ENCODE measurements at places on chromosomes 7 and 10. TPM values are rescaled to one million over a fixed set of nuclear protein-coding genes. Genes with fewer than 3 reads are reported as not detected.

The WASHC2A gene
- total RNA-seq = 12.6 TPM

The IFIT5 gene
- 9.4 TPM for total RNA-seq

The SUN3 gene
- total RNA-seq = 0.09 TPM

The PTPN20 gene
- 3.9 TPM for total RNA-seq

The SAP25 gene
- total RNA-seq = not detected

The ERVW-1 gene
- not detected for total RNA-seq

The C7orf33 gene
- total RNA-seq = not detected

The WNT16 gene
- 1.2 TPM for total RNA-seq

The SND1 gene
- total RNA-seq = 102 TPM

The MOGAT3 gene
- total RNA-seq = not detected

The PRTFDC1 gene
- total RNA-seq = 17.7 TPM

The PSD gene
- 0.31 TPM for total RNA-seq

The LRRC17 gene
- 0.12 TPM for total RNA-seq

The SUPV3L1 gene
- total RNA-seq = 31.8 TPM

The ARHGEF35 gene
- 0.39 TPM for total RNA-seq

The PRSS2 gene
- total RNA-seq = not detected

The MYO1G gene
- total RNA-seq = 0.21 TPM

The CTBP2 gene
- total RNA-seq = 120 TPM

The CTAGE4 gene
- total RNA-seq = not detected

The GOLGA7B gene
- total RNA-seq = 3.8 TPM

The OR13A1 gene
- 0.05 TPM for total RNA-seq

The SEPTIN14 gene
- not detected for total RNA-seq

The CUEDC2 gene
- total RNA-seq = 61.8 TPM

The PDE1C gene
- total RNA-seq = 2.5 TPM

The GDF2 gene
- not detected for total RNA-seq

The VAX1 gene
- total RNA-seq = 1.3 TPM

The ACSM6 gene
- total RNA-seq = not detected

The SYT15 gene
- total RNA-seq = 2.7 TPM

The CPVL gene
- 0.37 TPM for total RNA-seq

The CACNA2D1 gene
- 7.0 TPM for total RNA-seq

The HOXA1 gene
- 3.0 TPM for total RNA-seq

The SKIDA1 gene
- 0.74 TPM for total RNA-seq

The CPA4 gene
- total RNA-seq = 8.4 TPM

The PRKG1 gene
- total RNA-seq = 0.01 TPM

The PCLO gene
- total RNA-seq = 0.98 TPM

The ABLIM1 gene
- 49.0 TPM for total RNA-seq

The FXYD4 gene
- total RNA-seq = not detected

The SPRN gene
- 0.54 TPM for total RNA-seq

The TAS2R3 gene
- total RNA-seq = not detected

The SLC39A12 gene
- total RNA-seq = not detected

The LDB3 gene
- 0.06 TPM for total RNA-seq

The ZNF511 gene
- 74.7 TPM for total RNA-seq

The SORBS1 gene
- 0.58 TPM for total RNA-seq

The GPR26 gene
- not detected for total RNA-seq

The CASP2 gene
- 20.2 TPM for total RNA-seq

The FEZF1 gene
- not detected for total RNA-seq

The GHRHR gene
- total RNA-seq = not detected

The MTPN gene
- 112 TPM for total RNA-seq

The PARP12 gene
- total RNA-seq = 20.1 TPM

The WNT8B gene
- total RNA-seq = not detected

The SLK gene
- total RNA-seq = 38.6 TPM

The GPNMB gene
- total RNA-seq = 3.6 TPM

The SLC18A3 gene
- total RNA-seq = not detected

The ICA1 gene
- total RNA-seq = 1.5 TPM

The SPDYE2B gene
- not detected for total RNA-seq

The MINDY3 gene
- total RNA-seq = 13.7 TPM

The C10orf105 gene
- total RNA-seq = not detected
